Hepatocyte (in vitro differentiated cells): ENCODE measurements at places on chromosomes 4 and X. TPM values are rescaled to one million over a fixed set of nuclear protein-coding genes. Genes with fewer than 3 reads are reported as not detected.

The CWH43 gene
- not detected in 2 replicates for total RNA-seq

The SOWAHD gene
- 0.24 and 1.00 TPM in 2 replicates for total RNA-seq

The HOPX gene
- 17.7 and 20.8 TPM in 2 replicates for total RNA-seq

The RBMXL3 gene
- not detected in 2 replicates for total RNA-seq

The LANCL3 gene
- 0.84 and 0.87 TPM in 2 replicates for total RNA-seq

The LRRC66 gene
- total RNA-seq = 0.87 and 0.92 TPM in 2 replicates

The NLRP2B gene
- not detected in 2 replicates for total RNA-seq

The CC2D2A gene
- 20.5 and 33.6 TPM in 2 replicates for total RNA-seq

The DDIT4L gene
- total RNA-seq = 3.6 and 4.4 TPM in 2 replicates

The SULT1E1 gene
- total RNA-seq = 69.8 and 72.5 TPM in 2 replicates

The CPXCR1 gene
- not detected in 2 replicates for total RNA-seq

The GAK gene
- total RNA-seq = 56.3 and 87.1 TPM in 2 replicates

The KDR gene
- 93.3 and 104 TPM in 2 replicates for total RNA-seq

The GPM6B gene
- total RNA-seq = 4.9 and 9.0 TPM in 2 replicates

The KLF8 gene
- 9.1 and 10.1 TPM in 2 replicates for total RNA-seq

The COL25A1 gene
- 1.9 and 3.3 TPM in 2 replicates for total RNA-seq

The SPANXN3 gene
- total RNA-seq = 0.52 and 0.60 TPM in 2 replicates

The SSX1 gene
- total RNA-seq = not detected in 2 replicates

The ZNF157 gene
- 0.08 and 0.33 TPM in 2 replicates for total RNA-seq

The GLRA2 gene
- total RNA-seq = 0.08 TPM in 1 of 2 replicates, not detected in the other

The SMS gene
- total RNA-seq = 62.3 and 70.1 TPM in 2 replicates

The S100G gene
- 35.3 and 51.1 TPM in 2 replicates for total RNA-seq

The GPR50 gene
- total RNA-seq = not detected in 2 replicates

The NPY2R gene
- 1.4 and 1.9 TPM in 2 replicates for total RNA-seq

The DMP1 gene
- total RNA-seq = not detected in 2 replicates

The PCDH11X gene
- 4.5 and 5.5 TPM in 2 replicates for total RNA-seq

The VCX gene
- total RNA-seq = not detected in 2 replicates

The MAGEC3 gene
- not detected in 2 replicates for total RNA-seq

The AMOT gene
- total RNA-seq = 93.3 and 94.6 TPM in 2 replicates

The NCAPG gene
- 10.4 and 11.9 TPM in 2 replicates for total RNA-seq

The RNF212 gene
- 3.0 and 10.4 TPM in 2 replicates for total RNA-seq

The SH2D1A gene
- total RNA-seq = not detected in 2 replicates

The CENPVL1 gene
- total RNA-seq = 0.32 TPM in 1 of 2 replicates, not detected in the other

The MAGEC1 gene
- total RNA-seq = not detected in 2 replicates

The GPC3 gene
- 860 and 874 TPM in 2 replicates for total RNA-seq

The NALF2 gene
- 0.16 and 0.20 TPM in 2 replicates for total RNA-seq

The ODAPH gene
- total RNA-seq = 0.48 and 0.60 TPM in 2 replicates

The PPP1R3F gene
- total RNA-seq = 6.4 and 6.8 TPM in 2 replicates

The PTPN13 gene
- total RNA-seq = 46.3 and 52.8 TPM in 2 replicates
